Naive thymus-derived CD4-positive, alpha-beta T cell (primary cell): ENCODE measurements at places on chromosomes 11 and 22. TPM values are rescaled to one million over a fixed set of nuclear protein-coding genes. Genes with fewer than 3 reads are reported as not detected.

DNA sequence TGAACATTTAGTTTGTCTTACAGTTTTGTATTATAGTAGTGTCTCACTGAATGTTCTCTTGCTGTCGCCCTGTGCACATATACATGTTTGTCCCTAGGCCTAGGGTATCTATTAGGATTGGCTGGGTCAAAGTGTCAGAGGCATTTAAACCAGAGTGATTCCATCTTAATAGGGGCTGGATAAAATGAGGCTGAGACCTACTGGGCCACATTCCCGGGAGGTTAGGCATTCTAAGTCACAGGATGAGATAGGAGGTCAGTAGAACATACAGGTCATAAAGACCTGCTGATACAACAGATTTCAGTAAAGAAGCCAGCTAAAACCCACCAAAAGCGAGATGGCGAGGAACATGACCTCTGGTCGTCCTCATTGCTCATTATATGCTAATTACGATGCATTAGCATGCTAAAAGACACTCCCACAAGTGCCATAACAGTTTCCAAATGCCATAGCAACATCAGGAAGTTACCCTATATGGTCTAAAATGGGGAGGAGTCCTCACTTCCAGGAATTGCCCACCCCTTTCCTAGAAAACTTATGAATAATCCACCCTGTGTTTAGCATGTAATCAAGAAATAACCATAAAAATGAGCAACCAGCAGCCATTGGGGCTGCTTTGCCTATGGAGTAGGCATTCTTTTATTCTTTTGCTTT lies 82.6 kb downstream of the LDLRAD3 start:
- H3K36me3 ChIP-seq, result no peaks in the 10 kb centered on the region
- no peak overlapping the region for H3K27ac ChIP-seq
- H3K4me1 ChIP-seq, result no peaks in the 10 kb centered on the region
- DNase-seq, result no peak

Gene HTR3B
- polyA plus RNA-seq, result not detected

Gene SPA17
- 2.3 TPM for polyA plus RNA-seq

Gene SLC39A13
- 40.7 TPM for polyA plus RNA-seq

Gene SPON1
- 0.35 TPM for polyA plus RNA-seq

- peak within 1 kb of the TSS; percentile 74 for H3K4me3 ChIP-seq
- peak within 1 kb of the TSS; percentile 72 for H3K27ac ChIP-seq
Observed at GRCh38 chr22:37051391-37052385, at the start of gene KCTD17. KCTD17 (plus strand) TSS chr22:37051742; CDS start chr22:37051761, 19 bp downstream.

DNA sequence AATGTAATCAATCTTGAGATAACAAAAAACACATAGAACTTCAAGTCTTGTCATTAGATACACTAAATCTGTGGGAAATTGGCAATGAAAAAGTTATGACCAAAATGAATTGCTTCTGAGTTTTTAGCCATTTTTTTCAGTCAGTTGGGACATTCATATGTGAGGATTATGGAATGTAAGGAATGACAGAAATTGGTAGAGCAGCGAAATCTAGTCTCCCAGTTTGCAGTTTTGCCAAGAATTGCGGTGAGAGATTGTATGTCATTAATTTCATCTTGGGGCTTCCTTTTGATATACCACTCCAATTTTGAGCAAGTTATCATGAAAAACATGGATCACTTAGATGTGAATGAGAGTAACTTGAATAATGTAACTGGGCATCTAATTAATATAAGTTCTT lies 49.9 kb downstream of the SIK2 start:
- no peaks in the 10 kb centered on the region for H3K27me3 ChIP-seq
- no peak for DNase-seq
- H3K27ac ChIP-seq, result no peak overlapping the region

Gene IGSF9B
- 2.3 TPM for polyA plus RNA-seq

Gene OR5T3
- not detected for polyA plus RNA-seq

- no peaks in the 10 kb centered on the region for H3K27me3 ChIP-seq
- H3K36me3 ChIP-seq, result no peaks in the 10 kb centered on the region
- no peak overlapping the region for H3K4me3 ChIP-seq
- no peak overlapping the region for H3K27ac ChIP-seq
- DNase-seq, result peak; percentile 14
Observed at GRCh38 chr11:88484873-88485621, 147.5 kb upstream of the CTSC start.

- no peak overlapping the region for H3K4me3 ChIP-seq
- no peaks in the 10 kb centered on the region for H3K36me3 ChIP-seq
- no peak for DNase-seq
- no peak overlapping the region for H3K27ac ChIP-seq
- H3K27me3 ChIP-seq, result no peaks in the 10 kb centered on the region
- no peaks in the 10 kb centered on the region for H3K4me1 ChIP-seq
Observed at GRCh38 chr11:110860461-110860860, 148.2 kb upstream of the ARHGAP20 start.

DNA sequence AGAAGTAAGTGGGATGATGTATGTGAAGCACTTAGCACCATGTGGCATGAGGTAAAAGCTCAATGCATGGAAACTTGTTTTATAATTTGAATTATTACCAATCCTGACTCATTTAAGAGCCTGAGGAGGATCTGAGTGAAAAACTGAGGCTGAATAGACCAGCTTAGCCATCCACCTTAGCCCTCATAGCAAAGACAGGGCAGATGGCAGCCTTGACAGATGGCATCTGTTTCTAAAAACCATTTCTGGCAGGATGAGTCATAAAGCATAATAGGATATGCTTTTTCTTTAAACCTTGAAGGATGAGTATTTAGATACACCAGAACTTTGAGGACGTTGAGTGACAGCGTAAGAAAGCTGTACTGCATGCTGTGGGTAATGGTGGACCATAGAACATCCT lies 61.0 kb upstream of the NAV2 start:
- no peak for DNase-seq
- no peak overlapping the region for H3K27ac ChIP-seq
- H3K27me3 ChIP-seq, result no peaks in the 10 kb centered on the region
- H3K36me3 ChIP-seq, result no peaks in the 10 kb centered on the region

GRCh38 chr11:101816613-101817012 lies 98.2 kb upstream of the CEP126 start:
- H3K4me3 ChIP-seq, result no peak overlapping the region
- no peak for DNase-seq
- H3K27me3 ChIP-seq, result no peaks in the 10 kb centered on the region
- H3K27ac ChIP-seq, result no peak overlapping the region

DNA sequence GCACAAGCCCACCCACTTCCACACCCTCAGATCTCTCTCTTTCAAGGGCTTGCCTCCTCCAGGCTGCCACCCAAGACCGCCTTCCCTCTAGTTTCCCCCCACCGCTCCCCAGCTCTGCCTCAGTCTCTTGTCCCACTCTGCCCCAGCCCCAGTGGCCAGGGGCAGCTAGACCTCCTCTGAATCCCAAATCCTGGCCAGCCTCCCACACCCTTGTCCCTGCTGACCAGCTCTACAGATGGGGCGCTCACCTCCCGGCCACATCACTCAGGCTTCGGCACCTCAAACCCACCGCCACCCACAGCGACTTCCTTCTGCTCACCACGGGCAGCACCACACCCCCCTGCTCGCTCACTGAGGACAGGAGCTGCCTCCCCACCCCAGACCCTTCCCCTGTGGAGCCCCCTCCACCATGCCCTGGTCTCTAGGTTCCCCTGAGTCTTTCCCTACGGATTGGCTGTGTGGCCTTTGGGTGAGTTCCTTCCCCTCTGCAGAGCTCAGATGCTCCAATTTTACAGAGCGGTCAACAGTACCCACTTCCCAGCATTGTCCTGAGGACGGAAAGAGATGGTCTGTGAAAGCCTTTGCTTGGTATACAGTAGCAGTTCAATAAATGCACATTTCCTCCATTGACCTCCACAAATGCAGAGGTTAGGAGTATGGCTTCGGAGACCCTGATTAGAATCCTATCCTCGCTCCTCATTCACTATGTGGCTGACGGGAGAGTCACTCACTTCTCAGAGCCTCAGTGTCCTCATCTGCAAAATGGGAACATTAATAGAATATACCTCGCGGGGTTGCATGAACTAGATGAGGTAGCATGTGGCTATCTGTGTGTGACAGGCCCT lies 11.5 kb upstream of the SPI1 start:
- no peak overlapping the region for H3K27ac ChIP-seq
- peaks cover 28% of the 10 kb centered on the region for H3K4me1 ChIP-seq
- H3K36me3 ChIP-seq, result no peaks in the 10 kb centered on the region
- H3K4me3 ChIP-seq, result peak overlapping the region; percentile 17
- H3K27me3 ChIP-seq, result no peaks in the 10 kb centered on the region

DNA sequence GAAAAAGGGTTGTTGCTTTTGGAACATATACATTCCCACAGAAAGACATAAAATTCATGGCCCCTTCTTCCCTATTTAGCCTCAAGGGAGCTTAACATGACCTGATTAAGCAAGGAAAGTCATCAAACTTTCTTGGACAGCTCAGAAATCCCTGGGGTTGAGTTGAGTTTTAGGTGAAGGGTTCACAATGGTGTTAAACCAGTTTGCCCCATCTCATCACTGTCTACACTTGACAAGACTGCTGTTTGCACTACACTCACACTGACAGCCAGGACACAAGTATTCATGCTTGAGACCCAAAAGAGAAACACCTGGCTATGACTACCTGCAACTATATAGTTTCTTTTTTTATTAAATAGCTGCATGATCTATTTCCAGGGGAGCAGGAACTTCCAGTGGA lies 209.8 kb upstream of the TMEM45B start:
- no peaks in the 10 kb centered on the region for H3K27me3 ChIP-seq
- no peaks in the 10 kb centered on the region for H3K4me1 ChIP-seq
- H3K27ac ChIP-seq, result no peak overlapping the region
- no peaks in the 10 kb centered on the region for H3K36me3 ChIP-seq
- no peak for DNase-seq

Gene STK33
- polyA plus RNA-seq, result not detected

- H3K36me3 ChIP-seq, result no peaks in the 10 kb centered on the region
- peaks cover 9% of the 10 kb centered on the region for H3K4me1 ChIP-seq
- no peak for DNase-seq
- no peak overlapping the region for H3K27ac ChIP-seq
- H3K27me3 ChIP-seq, result no peaks in the 10 kb centered on the region
Observed at GRCh38 chr11:14544611-14545010, 24.4 kb upstream of the PSMA1 start.

Gene TRIM48
- polyA plus RNA-seq, result not detected
